ENCODE measurements at places on chromosomes 4 and X.

- no peak for DNase-seq
These were observed 136.4 kb upstream of the GUCY1A1 start for GRCh38 chr4:155530290-155530689.

DNA sequence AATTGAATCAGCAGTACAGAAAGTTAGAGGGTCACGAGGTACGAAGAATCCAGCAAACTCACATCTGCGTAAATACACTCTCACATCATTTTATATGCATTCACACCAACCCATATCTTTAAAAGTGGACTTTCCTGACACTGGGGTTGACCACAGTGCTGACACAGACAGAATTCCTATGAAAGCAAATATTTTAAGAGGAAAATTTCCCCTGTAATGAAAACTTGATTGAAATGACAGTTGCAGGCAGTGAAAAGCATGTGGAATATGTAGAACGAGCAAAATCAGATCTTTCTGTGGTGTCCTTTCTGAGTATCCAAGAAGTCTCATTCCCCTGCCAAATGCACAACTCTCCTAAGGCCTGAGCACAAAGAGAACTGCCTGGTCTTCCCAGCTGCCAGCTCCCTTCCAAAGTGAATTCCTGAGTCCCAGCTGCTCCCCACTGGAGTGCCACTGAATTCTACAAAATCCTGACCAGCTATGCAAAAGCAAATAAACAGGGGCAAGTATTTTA, 50.5 kb upstream of the FAM9C start:
- no peak for DNase-seq

DNA sequence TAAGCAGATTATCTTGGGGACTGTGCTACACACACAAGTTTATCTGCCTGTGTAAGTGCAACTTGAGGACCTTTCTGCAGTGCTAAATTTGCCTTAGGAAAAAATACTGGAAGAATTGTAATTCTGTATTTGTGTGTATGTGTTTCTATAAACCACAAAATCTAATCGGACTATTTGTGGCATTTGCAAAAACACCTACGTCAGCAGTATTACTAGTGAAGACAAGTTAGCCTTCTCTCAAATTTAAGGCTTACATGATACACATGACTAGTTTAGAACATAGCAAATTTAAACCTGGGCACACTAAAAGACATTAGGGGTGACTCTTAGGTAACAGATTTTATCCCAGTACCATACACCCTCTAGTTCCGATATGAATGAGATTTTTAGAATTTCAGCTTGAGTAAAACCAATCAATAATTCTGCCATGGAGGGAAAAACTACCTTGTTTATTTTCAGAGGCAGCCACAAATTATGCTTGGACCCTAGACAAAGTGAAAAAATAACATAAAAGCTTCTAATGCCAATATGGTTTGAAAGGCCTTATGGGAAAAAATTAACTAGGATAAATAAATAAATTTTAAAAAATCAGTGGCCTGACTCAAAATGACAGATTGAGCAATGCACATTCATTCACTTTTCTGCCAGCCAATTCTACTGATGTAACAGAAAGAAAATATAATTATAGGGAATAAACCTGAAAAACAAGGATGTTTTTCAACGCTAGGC, 176.4 kb downstream of the SNCA start:
- no peak for DNase-seq

DNA sequence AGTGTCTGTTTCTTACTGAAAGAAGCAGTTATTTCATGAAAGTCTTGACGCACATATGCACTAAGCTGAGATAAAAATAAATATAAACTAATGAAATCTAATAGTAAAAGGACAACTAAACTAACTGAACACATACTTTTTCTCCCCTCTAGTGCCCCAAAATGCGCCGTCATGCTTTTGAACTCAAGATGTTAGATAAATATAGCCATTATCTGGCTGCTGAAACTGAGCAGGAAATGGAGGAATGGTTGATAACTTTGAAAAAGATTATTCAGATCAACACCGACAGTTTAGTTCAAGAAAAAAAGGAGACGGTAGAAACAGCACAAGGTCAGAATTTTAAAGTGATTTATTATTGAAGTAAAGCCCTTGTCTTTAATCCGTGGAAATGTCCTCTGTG, 70.2 kb downstream of the DOCK11 start:
- DNase-seq = no peak

DNA sequence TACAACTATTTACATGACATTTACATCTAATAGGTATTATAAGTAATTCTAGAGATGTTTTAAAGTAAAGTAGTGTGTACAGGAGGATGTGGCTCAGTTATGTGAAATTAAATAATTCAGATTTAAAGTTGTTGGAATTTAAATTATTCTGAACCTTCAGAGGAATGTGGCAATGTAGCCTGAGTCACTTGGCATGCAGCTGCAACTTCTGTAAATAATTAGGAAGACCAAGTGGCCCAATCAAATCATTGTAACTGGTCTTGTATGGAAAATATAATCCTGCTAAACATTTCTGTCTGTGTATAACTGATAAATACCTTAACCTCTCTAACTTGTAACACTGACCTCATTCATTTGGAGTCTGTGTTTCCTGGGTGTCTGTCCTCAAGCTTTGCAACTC, 828.9 kb downstream of the GLUD2 start:
- no peak for DNase-seq

- no peak for DNase-seq
These were observed 2.8 kb downstream of the STAG2 start for GRCh38 chrX:123964156-123964834.

- DNase-seq = peak; percentile 60
These were observed 149.5 kb downstream of the MAML3 start for GRCh38 chr4:140004549-140004895.

DNA sequence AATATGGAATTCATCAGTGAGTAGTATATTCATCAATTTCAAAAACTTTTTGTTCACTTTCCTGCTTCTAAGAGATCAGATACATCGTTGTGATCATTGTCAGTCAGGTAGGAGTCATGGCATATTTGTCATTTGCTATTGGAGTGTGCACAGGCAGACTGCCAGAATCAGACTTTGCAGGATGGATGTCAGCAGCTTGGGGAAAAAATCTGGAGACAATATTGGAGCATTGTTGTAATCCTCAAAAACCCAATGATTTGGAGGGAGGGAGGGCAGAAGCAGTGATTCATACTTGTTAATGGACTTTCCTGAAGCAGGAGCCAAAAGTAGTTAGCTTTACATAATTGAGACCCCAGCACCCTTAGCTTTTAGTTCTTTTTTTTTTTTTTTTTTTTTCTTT, 59.6 kb upstream of the DRP2 start:
- DNase-seq = no peak

GRCh38 chr4:1819284-1819683, 26.2 kb downstream of the FGFR3 start:
- DNase-seq = no peak
